ENCODE measurements at places on chromosomes 5 and 9.

GRCh38 chr9:69583645-69584234 lies 88.4 kb downstream of the APBA1 start:
- DNase-seq: no peak

- no peak for DNase-seq
Observed at GRCh38 chr9:97636903-97637302, 3.3 kb downstream of the NCBP1 start.

DNA sequence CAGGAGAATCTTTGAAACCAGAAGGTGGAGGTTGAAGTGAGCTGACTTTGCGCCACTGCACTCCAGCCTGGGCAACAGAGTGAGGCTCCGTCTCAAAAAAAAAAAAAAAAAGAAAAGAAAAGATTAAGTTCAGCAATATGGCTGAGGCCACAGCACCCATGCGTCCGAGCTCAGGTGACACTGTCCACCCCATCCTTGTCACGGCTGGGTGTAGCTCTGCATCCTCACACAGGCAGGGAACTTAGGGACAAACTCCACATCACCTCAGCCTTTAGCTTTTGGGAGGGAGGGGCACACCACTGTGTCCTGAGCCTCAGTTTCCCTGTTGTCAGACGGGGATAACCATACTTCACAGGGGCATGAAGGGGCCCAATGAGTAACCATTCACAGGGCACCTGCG lies 15.5 kb downstream of the FGD3 start:
- DNase-seq: no peak

- DNase-seq: no peak
Observed at GRCh38 chr5:128199104-128199503, 115.5 kb downstream of the SLC12A2 start.

DNA sequence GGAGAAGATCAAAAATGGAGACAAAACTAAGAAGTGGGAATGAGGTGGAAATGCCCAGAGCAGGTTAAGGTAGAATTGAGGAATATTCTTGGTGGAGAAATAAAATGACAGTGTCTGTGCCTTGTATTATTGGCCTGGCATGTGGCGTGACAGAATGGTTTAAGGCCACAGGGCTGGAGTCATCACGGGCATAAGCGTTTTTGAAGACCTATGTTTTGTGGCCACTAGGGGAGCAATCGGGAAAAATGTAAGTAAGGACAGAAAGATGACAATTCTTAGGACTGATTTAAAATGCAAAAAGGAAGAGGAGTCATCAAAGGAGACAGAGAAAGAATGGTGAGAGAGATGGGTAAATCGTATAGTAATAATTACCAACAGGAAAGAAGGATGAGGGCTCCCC lies 72.2 kb upstream of the EPB41L4A start:
- DNase-seq: no peak

- DNase-seq: no peak
Observed at GRCh38 chr9:21015129-21015815, 16.2 kb downstream of the HACD4 start.

DNA sequence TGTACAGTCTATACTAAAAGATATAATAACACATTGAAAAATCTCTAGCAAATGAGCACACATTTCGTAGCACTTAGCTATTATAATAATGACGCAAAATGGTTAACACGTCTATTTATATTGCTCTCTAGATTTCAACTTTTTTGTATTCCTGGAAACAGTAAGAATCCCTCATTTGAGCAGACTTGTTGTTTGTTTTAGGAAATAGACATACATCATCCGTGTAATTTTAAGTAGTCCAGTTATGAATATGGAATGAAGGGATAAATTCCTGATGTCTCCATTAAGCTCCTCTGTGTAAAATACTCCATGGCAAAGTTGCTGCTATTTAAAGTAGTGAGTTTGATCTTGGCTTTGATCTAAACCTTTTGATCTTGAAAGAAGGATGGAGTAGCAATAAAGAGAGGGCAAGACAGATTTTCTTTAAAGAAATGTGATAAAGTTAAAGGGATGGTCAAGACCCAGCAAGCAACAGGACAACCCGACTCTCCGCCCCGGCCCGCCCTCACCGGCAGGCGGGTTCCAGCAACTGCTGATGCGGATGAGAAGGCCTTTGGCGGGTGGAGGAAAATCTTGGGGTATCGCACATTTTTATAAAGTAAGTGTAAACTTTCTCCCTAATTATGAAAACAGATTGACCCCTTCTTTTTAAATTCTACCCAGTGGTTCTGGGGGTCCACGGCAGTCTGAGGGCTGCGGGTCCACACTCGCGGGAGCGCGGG lies 277.4 kb downstream of the AOPEP start:
- DNase-seq: peak; percentile 74
